ENCODE measurements at places on chromosomes 16 and 17.
A peak's percentile ranks its signal among the peaks of the same experiment; 100 is the strongest.

- DNase-seq, result no peak
Measured at GRCh38 chr16:27312580-27313421, 973 bp upstream of the IL4R start.

GRCh38 chr16:67773099-67773498 lies 33.3 kb downstream of the RANBP10 start:
- DNase-seq, result no peak

DNA sequence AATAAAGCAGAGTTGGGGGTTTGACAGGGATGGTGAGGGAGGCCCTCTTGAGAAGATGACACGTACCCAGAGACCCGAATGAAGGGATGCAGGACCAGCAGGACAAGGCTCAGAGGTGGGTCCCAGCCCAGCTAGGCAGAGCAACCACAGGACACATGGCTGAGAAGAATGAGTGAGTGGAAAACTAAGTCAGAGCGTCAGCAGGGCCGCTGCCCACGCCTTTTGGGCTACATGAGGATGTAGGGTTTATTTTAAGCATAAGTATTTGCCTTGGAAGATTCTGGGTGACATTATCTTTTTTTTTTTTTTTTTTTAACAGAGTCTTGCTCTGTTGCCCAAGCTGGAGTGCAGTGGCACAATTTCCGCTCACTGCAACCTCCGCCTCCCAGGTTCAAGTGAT lies 176.0 kb downstream of the TMEM132E start:
- no peak for DNase-seq

GRCh38 chr17:40312893-40313667 lies 4.1 kb downstream of the RARA start:
- DNase-seq, result no peak

GRCh38 chr17:41060052-41060604 lies at the start of gene KRTAP2-3:
Gene KRTAP2-3 (minus strand): TSS chr17:41060114. CDS start chr17:41060050, 64 bp downstream.
- no peak for DNase-seq

DNA sequence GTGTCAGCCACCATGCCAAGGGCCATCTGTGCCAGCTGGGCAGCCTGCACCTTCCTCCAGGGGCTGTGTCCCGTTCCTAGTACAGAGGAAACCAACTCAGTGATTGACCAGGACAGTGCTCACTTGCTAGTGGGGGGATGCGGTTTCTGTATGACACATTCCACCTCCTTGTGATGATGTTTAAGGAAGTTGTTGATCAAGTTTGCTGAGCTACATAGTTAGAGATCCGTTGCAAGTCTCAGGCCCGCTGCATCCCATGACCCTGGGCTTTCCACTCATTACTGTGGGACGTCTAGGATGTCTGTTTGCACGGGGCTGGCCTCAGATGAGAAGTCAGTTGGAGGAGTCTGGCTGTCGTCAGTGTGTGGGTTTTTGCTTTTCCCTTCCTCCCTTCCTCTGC lies 33.6 kb downstream of the RNF213 start:
- DNase-seq, result no peak

DNA sequence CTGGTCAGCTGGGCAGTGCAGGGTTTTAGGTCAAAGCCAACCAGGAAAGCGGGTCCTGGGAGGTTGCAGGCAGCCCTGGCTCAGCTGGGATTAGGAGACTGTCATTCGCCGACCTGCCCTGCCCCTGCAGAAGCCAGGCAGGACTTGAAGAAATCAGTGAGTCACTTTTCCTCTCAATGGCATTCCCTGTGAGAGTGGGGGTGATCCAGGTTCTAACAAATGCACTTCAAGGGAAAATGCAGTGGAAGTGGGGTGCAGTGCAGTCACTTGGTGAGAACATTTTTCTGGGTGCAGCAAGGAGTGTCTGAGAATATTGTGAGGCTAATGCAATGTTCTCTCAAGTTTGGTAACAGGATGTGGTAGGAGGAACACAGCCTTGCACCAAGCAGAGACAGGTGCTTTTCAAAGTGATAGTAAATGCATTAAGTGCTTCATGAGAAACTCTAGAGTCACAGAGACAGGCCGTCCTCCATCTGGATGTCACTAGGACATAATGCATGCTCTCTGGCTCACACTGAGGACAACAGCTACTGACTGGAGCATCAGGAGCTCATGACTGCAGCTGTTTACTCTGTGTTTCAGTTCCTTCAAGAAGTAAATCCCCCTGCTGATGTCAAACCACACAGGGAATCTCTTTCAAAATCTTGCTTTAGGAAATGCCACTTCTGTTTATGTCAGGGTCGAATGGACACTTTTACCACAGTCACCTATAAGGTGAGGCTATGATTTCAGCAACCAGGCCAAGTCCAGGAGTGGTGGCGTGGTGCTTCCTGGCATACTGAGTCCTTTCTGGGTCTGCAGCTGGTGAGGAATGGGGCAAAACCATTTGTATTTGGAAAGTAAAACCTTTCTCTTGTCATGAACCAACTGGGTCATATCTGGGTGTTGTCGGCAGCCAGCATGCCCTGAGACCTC lies 16.7 kb downstream of the CDK5R1 start:
- DNase-seq, result no peak

DNA sequence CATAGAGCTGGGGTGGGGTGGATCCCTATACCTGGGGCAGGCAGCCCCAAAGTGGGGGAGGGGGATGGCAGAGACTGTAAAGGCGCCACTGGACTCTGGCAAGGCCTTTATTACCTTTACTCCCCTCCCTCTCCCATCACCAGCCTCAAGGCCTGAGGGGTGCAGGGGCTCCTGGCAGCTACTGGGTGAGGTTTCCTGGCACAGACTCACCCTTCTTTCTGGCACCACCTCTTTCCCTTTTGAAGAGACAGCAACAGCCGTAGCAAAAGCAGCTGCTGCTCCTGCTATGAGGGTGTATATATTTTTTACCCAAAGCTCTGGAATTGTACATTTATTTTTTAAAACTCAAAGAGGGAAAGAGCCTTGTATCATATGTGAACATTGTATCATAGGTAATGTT lies 17.6 kb downstream of the RAPGEFL1 start:
- no peak for DNase-seq

DNA sequence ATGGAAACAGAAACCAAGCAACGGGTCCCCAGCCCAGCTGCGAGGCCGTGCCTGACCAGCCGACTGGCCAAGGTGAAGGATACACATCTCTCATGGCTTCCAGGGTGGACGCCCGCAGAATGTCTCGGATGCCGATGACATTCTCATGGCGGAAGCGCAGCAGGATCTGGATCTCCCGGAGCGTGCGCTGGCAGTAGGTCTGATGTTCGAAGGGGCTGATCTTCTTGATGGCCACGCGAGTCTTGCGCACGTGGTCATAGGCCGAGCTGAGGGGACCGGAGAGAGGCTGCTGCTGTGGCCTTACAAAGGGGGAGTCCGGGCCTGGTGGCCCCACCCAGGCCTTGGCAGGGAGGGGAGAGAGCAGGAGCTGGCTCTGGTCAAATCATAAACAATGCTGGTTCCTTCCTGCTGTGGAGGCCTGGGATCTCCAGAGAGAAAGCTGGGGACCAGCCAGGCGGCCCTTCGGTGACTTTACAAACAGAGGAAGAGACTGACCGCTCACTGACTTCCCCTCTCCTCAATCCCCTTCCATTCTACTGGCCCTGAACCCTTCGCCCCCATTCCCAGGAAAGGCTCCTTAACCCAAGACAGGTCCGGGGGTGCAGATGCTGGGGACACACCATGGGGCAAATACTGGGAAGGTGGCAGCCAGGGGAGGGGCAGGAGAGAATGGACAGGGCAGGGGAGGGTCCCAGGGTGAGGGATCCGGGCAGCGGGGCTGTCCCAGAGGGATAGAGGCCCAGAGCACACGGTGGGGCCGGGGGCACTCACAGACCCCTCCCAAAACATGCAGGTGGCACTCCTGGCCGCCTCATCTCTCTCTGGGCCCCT lies 1.1 kb downstream of the MAPK3 start:
- DNase-seq, result no peak

DNA sequence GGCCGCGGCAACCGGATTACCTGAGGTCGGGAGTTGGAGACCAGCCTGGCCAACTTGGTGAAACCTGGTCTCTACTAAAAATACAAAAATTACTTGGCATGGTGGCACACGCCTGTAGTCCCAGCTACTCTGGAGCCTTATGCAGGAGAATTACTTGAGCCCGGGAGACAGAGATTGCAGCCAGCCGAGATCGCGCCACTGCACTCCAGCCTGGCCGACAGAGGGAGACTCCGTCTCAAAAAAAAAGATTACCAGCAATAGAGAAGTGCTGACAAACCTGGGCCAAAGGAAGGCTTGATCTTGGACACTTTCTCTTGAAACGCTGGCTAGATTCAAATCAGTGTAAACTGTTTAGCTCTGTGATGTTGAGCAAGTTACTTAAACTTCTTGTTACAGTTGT lies 4.3 kb downstream of the MT1H start:
- no peak for DNase-seq

- peak; percentile 31 for DNase-seq
Measured at GRCh38 chr17:16352303-16352666, 984 bp downstream of the CENPV start.

DNA sequence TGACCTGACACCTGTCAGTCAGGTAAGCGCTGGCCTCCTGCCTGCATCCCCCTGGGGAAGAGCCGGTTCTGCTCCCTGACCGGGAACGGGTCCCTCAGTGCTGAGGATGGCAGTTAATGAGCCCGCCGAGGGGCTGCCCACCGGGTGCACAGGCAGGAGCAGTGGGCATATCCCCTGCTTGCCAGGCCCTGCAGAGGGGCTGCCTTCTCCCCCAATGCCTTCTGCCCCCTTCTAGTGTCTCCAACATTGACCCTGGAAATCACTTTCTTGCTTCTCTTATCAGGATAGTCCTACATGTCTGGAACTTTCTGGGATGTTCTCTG lies 388.5 kb downstream of the SEC14L1 start:
- DNase-seq, result no peak

DNA sequence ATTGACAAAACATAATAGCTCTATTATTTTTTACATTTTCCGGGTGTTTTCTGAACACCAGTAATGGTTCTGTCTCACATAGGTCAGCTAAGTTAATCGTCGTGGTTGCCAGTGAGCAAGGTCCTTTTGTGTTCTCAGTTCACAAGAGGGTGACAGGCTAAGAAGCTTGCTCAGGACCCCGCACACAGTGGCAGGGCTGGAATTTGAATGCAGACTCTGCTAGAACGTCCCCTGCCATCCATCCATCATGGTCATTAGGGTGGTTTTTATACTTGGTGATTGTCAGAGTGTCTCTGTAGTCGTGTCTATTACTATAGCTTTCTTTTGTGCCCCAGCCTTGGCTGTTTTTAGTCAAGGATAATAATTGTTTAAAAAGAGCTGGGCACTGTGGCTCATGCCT lies 176.2 kb downstream of the SNX29 start:
- DNase-seq, result no peak

- no peak for DNase-seq
Measured at GRCh38 chr16:80350061-80350460, 190.7 kb upstream of the DYNLRB2 start.

DNA sequence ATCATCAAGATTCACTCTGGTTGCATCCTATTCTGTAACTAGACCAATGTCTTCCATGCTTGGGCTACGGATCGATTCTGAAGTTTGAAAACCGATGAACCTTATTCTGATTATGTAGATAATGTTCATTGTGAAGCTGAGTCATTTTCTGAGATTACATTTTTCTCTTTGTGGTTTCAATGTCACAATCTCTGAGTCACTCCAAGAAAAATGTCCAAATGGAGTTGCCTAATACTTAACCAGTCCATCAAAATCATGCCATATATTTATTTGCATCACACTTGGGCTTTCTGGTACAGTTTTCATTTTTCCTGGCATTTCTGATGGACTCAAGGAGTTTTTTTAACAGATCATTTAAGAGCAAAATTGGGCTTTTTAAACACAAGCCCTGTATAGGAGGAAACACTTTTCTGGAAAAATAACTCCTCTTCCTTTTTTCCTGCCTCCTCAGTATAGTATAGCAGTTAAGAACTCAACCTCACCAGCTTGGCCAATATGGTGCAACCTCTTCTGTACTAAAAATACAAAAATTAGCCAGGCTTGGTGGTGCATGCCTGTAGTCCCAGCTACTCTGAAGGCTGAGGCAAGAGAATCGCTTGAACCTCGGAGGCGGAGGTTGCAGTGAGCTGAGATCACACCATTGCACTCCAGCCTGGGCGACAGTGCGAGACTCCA lies 17.5 kb downstream of the CACNG3 start:
- no peak for DNase-seq

DNA sequence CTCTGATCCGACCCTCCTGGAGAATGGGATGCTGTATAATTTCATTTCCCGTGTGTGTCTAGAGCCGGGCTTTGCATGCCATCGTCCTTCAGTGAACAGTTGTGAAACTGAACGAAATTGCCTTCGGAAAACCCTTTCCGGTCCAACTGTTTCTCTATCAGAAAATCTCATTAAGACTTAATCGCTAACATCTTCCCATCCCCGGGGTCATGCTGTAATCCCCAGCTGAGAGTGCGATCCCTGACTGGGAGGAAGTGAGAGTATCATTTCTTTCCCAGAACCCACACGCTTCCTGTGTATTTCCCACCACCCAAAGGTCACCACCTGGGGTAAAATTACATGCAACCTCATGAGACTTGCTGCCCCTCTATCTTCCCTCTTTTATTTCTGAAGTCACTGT lies 75.6 kb upstream of the RBFOX1 start:
- no peak for DNase-seq

- DNase-seq, result no peak
Measured at GRCh38 chr17:59476413-59476812, 89.0 kb upstream of the DHX40 start.

DNA sequence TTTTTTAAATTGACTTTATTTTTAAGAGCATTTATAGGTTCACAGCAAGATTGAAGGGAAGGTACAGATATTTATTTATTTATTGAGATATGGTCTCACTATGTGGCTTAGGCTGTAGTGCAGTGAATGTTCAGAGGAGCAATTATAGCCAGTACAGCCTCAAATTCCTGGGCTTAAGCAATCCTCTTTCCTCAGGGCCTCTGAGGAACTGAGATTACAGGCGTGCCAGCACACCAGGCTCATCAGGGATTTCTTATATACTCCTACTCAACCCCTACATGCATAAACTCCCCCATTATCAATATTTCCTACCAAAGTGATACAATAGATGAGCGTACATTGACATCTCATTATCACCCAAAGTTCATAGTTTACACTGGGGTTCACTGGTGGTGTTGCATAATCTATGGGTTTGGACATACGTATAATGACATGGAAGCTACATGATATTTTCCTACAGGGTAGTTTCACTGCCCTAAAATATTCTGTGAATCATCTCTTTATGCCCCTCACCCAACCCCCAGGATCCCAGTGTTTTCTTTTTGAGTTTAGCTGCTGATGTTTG lies 33.5 kb downstream of the HS3ST3B1 start:
- DNase-seq, result no peak

DNA sequence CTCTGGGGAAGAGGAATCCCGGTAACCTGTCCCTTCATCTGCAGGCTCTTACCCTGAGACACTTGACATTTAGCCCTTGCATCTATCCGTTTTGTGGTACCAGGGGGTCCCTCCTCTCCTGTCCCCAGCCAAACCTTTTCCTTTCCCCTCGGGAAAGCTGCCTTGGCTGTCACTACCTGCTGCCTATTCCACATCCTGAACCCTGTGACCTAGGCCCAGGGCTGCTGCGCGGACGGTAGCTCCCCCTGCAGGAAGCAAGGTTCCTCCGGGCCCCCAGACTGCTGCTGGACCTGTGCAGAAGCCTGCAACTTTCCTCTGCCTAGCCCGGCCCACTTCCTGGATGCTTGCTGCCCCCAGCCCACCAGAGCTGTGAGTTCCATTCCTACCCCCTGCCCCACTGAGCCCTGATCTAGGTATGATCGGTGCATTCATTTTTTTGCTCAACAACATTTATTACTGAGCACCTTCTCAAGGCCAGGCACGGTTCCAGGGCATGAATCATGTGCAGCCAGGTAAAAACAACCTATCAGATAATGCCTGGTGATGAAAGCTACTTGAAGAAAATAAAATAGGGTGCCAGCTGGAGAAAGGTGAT lies 10.5 kb upstream of the ALDOA start:
- DNase-seq, result no peak

- DNase-seq, result no peak
Measured at GRCh38 chr17:77865112-77865611, 93.3 kb upstream of the TNRC6C start.
